ENCODE measurements at places on chromosomes 7 and 10.

DNA sequence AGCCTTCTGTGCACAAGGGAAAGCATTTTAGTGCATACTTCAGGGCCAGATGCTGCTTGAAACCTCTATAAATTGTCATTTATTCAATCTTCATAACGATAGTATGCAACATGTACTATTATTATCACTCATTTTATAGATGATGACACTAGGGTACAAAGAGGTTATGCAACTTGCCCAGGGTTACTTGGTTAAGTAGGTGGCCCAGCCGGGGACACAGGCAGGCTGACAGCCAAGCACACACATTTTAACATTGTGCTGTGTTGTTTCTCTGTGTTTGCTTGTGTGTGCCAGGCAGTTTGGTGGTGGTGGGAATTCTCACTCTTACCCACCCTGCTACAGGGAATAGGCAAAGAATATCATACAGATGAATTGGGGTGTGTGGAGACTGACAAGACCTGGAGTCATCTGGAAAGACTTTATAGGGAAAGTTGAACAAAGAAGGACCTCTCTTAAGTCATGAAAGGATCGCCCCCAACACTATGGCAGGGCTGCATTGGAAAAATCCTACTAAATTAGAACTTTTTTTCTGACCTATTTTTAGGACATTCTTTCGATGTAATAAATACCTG, 98.9 kb downstream of the MKX start:
- no peak for DNase-seq

- DNase-seq: no peak
Observed at GRCh38 chr7:52719677-52720076, 315.8 kb upstream of the POM121L12 start.

DNA sequence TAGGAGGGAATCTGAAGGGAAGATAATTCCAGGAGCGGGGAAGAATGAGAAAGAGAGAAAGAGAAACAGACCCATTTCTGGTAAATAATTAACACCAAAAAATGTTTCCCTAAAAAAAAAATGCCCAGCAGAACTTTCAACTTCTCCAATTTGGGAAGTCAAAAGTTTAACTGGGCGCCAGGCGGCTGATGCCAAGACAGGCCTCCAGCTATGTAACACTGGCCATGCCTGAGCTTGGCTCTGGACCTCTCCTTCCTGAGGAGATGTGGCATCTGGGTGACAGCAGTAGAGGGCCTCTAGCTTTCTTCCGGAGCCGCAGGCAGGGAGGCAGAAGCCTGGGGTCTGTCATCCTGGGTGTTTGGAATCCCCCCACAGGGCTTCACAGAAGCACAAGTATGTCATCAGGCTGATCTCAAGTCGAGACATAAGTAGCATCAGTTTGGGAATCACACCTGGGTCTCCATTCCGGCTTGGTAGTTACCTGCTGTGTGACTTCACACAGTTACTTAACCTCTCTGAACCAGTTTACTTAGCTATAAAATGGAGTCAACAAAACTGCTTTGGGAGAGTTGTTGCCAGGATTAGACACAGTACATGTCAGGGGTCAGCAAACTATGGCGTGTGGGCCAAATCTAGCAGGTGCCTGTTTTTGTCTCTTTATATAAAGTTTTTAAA, 50.5 kb upstream of the TCF7L2 start:
- DNase-seq: no peak

GRCh38 chr7:46198701-46199100, 277.6 kb upstream of the IGFBP3 start:
- DNase-seq: no peak

- DNase-seq: no peak
Observed at GRCh38 chr7:128406314-128407232, 3.2 kb downstream of the IMPDH1 start.

GRCh38 chr10:6309816-6310215, 107.1 kb downstream of the PFKFB3 start:
- DNase-seq: no peak

GRCh38 chr10:123889821-123890220, 1.8 kb downstream of the CPXM2 start:
- DNase-seq: no peak

- no peak for DNase-seq
Observed at GRCh38 chr7:151207804-151208203, 2.5 kb downstream of the H2BK1 start.

- DNase-seq: no peak
Observed at GRCh38 chr7:50427518-50427917, 22.6 kb downstream of the FIGNL1 start.

- no peak for DNase-seq
Observed at GRCh38 chr7:28263622-28264271, 83.2 kb upstream of the JAZF1 start.

- DNase-seq: no peak
Observed at GRCh38 chr10:16581202-16581601, 59.5 kb upstream of the C1QL3 start.

- DNase-seq: no peak
Observed at GRCh38 chr10:125225051-125225450, 64.7 kb upstream of the CTBP2 start.

DNA sequence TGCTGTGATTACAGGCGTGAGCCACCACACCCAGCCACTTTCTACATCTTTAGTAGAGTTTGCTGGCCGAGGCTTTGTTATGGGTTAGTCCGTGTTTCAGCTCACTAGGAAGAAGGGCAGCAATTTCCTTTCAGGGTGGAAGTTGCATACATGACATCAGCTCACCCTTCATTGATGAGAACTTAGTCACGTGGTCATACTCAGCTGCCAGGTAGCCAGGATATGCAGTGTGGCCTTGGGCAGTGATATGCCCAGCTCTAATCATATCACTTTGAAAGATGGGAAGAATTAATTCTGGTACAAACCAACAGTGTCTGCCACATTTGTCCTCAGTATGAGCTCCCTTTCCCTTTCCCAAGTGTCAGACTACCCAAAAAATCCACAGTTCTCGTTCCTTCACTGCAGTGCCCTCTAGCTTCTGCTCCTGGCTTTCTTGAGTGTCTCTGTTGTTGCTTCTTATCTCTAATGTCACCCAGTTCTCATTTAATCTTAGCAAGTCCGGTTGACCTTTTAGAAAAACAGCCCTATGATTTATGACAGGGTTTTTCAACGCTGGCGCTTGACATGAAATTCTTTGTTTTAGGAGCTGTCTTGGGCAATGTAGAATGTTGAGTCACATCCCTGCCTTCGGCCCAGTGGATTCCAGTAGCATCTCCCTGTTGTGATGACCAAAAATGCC, 108.7 kb upstream of the ITGB1 start:
- no peak for DNase-seq

DNA sequence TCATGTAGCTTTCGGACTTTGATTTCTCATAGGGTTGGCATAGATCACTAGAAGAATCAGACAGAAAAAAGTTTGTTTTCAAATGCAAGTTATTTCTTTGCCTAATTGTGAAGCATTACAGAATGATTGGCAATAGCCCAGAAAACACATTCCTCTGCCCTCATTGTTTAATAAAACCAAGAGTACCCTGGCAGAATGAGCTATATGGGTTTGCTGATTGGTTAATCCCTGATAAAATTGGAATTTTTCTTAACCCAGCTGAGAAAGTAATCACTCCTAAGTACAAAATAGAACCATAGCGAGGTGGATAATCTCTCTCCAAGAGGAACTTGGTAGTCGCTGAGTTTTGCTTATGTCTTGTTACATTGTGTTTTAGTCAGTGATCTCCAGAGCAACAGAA, 30.9 kb upstream of the CREB5 start:
- no peak for DNase-seq

- DNase-seq: no peak
Observed at GRCh38 chr7:43405948-43406347, 177.0 kb upstream of the STK17A start.

- no peak for DNase-seq
Observed at GRCh38 chr10:123421461-123421860, 244.7 kb upstream of the GPR26 start.

DNA sequence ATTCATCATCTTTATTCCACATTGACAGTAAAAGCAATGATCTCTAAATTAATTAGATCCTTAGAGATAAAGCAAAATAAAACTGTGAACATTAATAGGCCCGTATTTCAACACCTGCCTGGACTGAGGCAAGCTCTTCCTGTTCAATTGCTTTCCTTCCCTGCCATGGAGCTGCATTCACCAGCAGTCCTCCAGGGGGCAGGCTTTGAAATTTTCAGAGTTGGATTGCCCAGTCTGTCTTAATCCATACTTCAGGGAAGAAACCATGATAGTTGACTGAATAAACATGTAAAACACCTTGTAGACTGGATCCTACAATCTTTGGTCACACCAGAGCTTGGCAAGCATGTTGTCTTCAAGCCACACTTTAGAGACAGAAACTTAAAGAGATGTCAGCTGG, 936.6 kb downstream of the NRG3 start:
- no peak for DNase-seq

GRCh38 chr7:832968-833424, 720 bp downstream of the SUN1 start:
- DNase-seq: no peak

GRCh38 chr10:36191009-36191408, 548.9 kb upstream of the FZD8 start:
- no peak for DNase-seq

- DNase-seq: no peak
Observed at GRCh38 chr10:279655-280054, 144.4 kb downstream of the ZMYND11 start.

DNA sequence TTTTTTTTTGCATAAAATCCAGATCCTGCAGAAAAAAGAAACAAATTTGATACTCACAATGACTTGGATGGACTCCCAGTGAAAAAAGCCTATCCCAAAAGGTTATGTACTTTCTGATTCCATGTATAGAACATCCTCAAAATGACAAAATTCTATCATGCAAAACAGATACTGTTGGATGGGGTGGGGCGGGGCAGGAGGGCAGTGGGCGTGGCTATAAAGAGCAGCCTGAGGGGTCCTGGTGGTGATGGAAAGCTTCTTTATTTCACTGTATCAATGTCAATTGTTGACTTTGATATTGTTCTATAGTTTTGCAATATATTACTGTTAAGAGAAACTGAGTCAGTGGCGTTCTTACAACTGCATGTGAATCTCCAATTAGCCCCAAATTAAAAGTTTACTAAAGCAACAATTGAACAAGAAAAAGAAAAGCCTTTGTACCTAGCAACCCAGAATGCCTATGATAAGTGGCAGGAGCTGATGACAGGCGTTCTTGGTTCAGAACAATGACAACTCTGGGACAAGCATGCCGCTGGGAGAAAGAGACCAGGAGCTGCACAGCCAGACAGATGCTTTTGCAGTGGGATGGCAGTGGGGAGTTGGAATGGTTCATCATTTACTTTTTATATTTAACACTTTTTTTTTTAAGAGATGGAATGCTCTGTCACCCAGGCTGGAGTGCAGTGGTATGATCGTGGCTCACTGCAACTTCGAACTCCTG, 101.9 kb downstream of the LHPP start:
- DNase-seq: no peak

DNA sequence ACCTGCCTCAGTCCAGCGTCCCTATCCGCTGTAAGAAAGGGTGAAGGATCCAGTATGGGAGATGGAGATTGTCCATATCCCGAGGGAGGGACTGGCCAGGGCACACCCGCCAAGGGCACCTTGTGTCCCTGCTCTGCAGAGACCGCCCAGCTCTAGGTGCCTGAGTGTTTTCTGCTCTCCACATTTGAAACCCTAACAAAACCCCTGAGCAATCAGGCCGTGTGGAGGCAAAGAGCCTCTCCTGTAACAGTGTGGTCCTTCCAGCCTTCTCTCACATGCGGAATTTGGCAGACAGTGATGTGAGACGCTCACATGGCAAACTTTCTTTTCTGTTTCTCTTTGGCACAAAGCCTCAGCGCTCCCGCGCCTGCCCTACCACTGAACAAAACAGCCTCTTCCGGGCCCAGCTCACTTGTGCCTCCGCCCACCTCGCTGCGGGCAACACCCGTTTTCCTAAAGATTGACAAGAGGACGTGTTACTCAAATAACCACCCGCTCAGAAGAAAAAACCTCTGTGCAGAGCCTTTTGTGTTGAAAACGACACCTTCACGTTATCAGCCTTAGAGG, 514.8 kb downstream of the DNAJB6 start:
- DNase-seq: no peak

GRCh38 chr10:37146443-37146842, 21.0 kb downstream of the ANKRD30A start:
- no peak for DNase-seq

DNA sequence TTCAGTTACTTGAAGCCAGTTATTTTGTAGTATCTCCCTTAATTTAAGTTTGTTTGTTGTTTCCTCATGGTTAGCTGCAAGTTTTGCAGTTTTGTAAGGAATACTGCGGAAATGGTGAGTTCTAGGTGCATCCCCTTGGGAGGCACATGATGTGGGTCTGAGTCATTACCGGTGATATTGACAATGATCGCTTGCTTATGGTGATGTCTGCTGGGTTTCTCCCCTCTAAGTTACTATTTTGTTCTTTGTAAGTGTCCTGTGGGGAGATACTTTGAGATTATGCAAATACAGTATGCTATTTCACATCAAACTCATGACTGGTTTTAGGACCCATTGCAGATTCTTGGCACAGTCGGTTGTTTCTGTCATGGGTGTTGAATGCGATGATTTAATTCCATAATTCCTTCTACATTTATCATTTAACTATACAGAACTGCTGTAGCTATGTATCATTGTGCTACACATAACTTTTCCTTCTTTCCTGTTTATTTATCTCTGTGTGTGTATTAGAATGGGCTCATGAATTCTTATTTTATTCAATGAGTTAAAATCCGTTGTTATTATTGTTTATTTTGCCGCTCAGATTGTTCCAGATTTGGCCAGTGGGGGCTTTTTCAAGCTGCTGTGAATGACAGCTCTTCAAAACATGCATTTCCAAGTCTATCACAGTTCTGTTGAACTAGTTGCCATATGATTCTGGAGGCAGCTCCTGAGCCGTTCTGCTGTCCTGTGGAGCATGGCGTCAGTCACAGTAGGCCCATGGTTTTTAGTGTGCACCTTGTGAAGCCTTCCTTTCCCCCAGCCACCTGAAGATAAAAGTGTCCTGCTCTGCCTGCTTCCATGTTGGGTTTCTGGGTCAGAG, 18.4 kb downstream of the TSPAN14 start:
- DNase-seq: no peak

DNA sequence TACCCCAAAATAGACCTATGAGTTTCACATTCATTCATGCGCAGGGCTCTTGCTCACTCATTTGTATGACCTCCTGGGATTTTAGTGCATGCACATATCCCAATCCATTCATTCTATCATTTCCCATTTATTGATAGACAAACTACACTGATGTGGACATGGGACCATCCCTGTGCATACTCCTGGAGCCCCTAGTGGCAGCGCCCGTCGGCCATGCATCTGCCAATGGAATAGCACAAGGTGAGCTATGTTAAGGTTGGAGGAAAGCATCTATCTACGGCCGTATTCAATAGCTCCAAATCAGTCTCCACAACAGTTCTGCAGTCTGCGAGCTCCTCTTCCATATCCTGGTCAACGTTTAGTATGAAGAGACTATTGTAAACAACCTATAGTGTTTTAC, 31.7 kb upstream of the FIGNL1 start:
- no peak for DNase-seq

DNA sequence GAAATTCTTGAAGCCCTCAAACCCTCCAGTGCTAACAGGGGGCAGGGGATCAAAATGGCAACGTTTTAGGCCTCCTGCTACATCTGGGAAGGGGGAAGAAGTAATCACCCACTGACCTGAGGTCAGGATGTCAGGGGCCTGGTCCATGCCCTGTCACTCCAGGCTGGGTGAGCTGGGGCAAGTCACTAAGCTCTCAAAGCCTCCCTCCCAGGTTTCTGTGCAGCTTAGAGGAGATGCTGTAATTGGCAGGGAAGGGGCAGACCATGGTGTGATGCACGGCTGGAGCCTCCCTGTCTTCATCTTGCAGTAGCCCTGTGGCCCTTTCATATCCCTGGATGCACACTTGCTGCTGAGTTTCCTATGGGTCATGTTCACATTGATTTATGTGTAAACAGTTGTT, 27.2 kb downstream of the LEP start:
- no peak for DNase-seq

Data from esophagus squamous epithelium (tissue), 5 donors.